Glutamatergic neuron (in vitro differentiated cells): ENCODE measurements at places on chromosomes 6 and 20.

GRCh38 chr6:3919849-3920248 is 70.7 kb downstream of the FAM50B start:
- no peak for DNase-seq

DNA sequence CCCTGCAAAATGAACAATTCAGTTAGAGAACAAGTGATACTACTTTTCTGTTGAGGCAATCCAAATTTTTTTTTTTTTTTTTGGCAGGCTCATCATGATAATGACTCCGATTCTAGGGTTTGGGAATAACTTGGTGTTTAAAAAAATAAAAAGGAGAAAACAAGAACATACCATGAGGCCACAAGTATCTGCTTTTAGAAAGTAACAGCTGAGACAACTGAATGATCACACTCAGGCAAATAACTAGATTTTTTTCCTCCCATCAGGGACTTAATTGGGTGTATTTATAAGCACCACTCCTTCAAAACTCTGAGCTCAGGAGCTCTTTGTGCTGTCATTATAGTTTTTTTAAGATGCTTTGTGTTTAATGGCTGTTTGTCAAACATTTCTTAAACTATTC is 29.6 kb downstream of the PAK5 start:
- no peak for DNase-seq

DNA sequence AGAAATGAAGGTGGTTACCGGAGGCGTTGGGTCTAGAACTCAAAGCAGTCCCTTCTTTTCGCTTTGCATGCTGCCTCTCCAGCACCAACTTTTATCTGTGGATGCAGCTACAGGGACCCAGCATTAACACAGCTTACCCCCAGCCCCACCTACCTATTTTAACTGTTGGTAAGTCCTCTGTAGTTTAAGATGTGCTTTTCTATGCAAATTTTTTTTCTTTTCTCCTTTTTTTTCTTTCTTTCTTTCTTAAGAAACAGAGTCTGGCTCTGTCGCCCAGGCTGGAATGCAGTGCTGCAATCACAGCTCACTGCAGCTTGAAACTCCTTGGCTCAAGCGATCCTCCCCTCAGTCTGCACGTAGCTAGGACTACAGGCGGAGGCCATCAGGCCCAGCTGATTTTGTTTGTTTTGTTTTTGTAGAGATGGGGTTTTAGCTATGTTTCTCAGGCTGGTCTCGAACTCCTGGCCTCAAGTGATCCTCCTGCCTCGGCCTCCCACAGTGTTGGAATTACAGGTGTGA is 6.5 kb upstream of the USP45 start:
- no peak for DNase-seq

DNA sequence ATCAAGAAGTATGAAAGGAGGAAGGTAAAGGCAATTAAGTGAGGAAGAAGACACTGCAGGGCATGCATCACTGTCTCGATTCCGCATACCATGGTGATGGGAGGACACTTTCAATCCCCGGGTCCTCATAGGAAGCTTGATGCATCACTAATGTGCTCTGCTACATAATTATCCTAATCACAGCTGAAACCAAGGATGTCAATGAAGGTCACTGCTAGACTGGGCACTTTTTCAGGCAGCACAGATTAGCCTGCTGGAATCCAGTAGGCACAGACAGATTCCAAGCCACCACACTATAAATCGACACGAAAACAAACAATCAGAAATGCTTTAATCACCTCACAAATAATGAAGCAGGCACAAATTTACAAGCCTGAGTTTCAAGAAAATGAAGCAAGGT is 206.7 kb downstream of the KIF16B start:
- no peak for DNase-seq

- DNase-seq = no peak
These were observed 38.5 kb downstream of the SUN5 start for GRCh38 chr20:32965581-32966373.

DNA sequence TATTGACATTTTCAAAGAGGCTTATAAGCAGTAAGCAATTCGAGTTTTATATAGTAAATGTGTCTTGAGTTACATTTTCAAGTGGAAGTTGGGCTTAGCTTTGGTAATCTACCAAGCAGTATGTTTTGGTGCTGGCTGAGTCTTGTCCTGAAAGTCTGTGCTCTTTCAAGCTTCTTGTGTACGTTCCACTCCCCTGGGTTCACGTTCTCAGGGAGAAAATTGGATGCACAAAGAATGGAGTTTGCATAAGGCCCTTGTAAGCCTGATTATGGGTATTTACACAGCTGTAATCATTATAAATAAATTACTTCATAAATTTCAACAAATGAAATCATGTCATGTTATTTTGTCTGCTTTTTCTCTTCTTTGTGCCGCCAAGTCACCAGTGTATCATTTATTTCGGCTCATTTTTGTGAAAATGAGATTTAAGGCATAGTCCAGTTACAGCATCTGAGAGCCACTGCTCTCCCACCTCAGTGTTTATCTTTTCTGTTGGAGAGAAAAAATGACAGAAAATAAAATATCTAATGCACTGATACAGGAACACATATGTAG is 262.5 kb downstream of the BTBD3 start:
- DNase-seq = no peak

GRCh38 chr20:32638848-32639247 is 34.9 kb downstream of the C20orf203 start:
- DNase-seq = no peak

DNA sequence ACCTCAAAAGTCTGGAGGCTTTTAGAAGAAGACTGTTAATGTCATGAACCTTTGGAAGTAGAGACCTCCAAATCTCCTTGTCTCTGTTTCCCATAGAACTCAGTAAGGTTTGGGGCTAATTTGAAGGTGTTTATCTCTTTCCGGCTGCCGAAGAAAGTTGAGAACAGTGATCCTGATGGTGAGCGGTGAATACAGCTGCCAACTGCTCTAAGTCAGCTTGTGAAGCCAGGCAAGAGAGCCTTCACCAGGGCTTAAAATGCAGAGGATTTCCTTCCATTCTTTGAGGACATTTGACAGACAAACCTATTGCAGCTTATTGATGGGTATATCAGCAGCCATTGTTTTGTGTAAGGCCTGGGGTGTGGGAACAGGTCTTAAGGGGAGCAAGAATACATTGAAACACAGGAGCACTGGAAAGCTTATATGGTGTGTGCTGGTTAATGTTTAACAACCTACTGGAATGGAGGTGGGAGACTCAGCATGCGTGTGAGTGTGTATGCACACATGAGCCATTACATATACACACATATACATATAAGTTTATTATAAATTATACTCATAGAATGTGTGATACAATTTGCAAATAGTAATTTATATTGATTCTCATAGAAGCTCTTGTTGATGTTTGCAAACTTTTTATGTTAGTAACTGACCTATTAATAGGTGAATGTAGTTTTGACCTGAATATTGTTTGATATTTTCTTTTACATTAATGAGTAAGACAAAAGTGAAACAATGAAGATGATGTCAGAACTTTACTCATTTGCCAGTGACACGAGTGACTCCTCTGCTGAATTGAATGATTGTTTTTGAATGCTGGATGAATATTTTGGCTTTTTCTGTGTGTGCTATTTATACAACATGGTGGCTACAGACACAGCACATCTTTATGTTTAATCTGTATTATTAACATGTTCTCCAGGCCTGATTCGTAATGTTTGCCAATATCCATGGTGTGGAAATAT is 18.1 kb downstream of the PLEKHG1 start:
- no peak for DNase-seq

- no peak for DNase-seq
These were observed 3.9 kb upstream of the IPCEF1 start for GRCh38 chr6:154360476-154360875.

DNA sequence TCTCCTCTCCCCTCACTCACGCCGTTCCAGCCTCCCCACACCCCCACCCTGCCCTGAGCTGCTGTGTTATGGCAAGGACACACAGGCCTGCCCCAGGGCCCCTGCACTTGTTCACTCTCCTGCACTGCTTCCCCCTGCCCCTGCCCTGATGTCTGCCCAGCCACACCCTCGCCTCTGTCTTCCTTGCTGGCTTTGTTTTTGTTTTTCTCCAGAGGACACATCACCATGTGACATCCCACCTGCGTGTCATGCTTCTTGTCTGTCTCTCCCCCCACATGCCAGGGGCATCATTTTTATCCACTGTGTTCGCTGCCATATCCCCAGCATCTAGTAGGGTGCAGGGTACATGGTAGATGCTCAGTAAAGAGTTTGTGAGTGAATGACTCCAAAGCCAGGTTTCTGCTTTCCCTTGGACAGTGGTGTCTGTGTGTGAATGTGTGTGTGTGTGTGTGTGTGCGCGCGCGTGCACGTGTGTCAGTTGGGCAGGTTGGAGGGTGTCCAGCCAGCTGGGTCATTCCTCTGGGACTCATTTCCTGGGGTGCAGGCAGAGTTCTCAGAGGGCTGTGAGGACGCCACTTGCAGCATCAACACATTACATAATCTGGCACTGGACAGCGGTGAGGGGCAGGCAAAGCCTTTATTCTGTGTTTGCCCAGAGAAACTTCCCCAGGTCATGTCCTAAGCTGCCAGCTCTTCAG is 60.6 kb downstream of the STK35 start:
- no peak for DNase-seq

- DNase-seq = no peak
These were observed 59.7 kb downstream of the EDN3 start for GRCh38 chr20:59359906-59360725.

DNA sequence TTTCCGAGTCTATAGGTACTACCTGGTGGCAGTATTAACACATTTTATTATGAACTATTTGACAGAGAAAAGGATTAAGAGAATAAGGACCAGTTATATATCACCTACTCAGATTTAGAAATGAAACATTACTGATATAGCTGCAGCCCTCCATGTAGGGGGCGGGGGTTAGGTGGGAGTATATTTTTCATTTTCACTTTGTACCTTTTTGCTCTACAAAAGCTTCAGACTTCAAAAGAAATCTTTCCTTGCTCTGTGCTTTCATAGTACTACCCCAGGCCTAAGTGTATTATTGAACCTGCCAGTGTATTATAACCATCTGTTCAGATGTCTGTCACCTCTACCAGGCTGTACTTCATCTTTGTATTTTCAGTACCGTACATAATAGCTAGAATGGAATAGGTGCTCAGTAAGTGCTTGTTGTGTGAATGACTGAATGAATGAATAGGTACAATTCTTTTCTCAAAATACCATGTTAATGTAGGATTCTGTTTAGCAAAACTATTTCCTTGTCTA is 43.0 kb downstream of the CDKAL1 start:
- no peak for DNase-seq

DNA sequence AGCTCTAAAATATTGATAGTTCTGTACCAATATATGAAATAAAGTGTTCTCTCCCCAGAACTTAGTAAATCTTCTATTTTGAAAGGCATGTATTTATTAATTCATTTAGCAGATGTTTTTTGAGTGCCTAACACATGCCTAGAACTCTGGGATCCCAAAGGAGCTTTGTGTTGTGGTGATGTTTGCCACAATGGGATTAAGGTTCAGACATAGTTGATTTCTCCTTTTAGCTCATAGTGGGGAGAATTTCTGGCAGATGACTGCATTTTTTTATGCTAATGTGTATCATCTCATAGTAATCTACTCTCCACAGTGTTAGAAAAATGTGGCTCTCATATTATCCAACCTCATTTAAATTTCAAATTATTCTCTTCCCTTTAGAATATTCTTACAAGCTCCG is 21.7 kb downstream of the MYB start:
- no peak for DNase-seq

- no peak for DNase-seq
These were observed 31.6 kb downstream of the NKX2-4 start for GRCh38 chr20:21365771-21366170.
